RCC 7860 (cell line): ENCODE measurements at places on chromosomes 6 and 20.

DNA sequence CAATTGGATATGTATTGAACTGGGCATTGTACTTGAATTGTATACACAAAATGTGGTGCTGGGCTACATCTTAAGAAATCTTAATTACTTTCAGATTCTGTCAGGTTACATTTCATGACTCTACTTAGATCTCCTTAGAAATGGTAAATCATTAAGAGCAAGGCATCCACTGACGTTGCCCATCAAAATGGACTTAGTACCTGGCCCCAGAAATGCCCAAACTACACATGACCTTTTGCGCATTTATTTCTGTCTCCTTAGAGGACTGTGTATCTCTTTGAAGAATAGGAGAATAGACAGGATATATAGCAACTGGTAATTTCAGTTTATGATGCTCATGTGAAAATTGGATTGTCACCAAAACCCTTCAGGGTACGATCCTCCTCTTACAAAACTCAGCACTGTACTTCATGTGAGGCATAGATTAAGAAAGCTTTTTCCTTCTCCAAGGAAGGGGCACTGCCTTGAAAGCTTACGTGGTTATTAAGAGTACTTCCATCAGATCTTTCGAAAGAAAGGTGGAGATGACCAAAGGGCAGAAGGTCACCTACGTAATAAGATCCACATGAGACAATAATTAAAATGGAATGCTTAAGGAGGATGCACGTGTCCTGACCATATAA, 61.4 kb upstream of the BMP2 start:
- DNase-seq = no peak

GRCh38 chr6:69305456-69305855, 491.4 kb downstream of the LMBRD1 start:
- DNase-seq = no peak

DNA sequence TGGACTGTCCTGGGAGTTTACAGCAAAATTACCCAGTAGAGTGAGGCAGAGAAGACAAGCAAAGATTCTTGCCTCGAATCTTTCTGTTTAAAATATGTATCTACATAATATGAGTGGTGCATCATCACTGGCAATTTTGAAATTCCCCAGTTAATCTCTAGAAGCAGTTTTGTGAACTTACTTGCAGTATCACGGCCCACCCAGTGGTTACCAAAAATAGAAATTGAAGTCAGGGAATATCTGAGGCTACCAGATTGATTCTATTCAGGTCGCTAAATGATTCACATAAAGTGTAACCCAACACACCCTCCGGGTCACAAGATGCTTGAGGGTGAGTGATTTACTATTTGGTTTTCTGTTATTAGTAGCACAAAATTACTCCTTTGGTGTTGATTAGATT, 111.9 kb downstream of the PPP1R14C start:
- DNase-seq = no peak

DNA sequence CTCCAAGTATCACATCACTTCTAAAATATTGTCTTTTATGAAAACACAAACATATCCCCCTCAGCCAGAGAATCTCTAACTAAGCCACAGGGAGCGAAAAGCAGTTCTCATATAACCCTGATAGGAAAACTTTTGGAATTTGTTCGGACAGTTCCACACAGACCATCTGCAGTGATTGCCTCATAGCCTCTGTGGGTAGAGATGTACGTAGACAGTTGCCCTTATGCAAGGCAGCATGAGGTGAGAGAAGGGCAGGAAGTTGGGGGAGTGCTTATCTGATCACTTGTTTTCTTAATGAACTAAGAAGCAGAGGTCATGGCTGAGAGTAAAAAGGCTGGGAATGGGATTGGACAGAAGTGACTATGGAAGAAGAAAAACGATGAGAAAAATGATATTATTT, 39.6 kb downstream of the SLC23A2 start:
- DNase-seq = no peak

- DNase-seq = peak; percentile 80
Measured at GRCh38 chr6:162621246-162621645, 106.3 kb downstream of the PRKN start.

DNA sequence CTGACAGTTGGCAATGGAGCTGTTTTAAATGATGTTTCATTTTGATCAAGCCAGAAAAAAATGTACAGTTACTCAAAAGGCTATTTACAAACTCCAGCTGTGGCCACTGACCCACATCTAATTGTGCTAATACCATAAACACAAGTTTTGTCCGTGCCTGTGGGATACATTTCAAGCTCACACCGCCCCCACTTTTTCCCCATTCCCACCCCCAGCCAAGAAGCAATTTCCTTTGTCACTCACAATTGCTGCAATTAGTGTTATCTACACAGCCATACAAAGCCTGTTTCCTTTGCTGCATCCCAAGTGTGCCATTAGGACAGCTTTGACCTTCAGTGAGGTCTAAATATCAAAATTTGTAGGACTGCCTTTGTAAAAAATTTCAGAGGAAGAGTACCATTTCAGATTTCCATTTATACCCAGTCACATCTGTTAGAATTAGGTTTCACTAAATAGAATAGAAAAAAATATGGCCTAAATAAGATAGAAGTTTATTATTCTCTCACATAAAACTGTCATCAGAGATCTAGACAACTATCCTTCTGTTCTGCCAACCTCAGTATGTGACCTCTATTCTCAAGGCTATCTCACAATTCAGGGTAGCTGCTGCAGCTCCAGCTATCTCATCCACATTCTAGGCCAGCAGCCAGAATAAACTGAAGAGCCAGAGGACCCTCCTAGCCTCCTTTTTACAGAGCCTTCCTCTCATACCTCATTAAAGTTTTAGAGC, 202.6 kb downstream of the NFATC2 start:
- no peak for DNase-seq

GRCh38 chr6:155088856-155089255, 93.7 kb downstream of the TIAM2 start:
- DNase-seq = peak; percentile 37

- DNase-seq = no peak
Measured at GRCh38 chr6:47203266-47203937, 106.3 kb downstream of the TNFRSF21 start.

DNA sequence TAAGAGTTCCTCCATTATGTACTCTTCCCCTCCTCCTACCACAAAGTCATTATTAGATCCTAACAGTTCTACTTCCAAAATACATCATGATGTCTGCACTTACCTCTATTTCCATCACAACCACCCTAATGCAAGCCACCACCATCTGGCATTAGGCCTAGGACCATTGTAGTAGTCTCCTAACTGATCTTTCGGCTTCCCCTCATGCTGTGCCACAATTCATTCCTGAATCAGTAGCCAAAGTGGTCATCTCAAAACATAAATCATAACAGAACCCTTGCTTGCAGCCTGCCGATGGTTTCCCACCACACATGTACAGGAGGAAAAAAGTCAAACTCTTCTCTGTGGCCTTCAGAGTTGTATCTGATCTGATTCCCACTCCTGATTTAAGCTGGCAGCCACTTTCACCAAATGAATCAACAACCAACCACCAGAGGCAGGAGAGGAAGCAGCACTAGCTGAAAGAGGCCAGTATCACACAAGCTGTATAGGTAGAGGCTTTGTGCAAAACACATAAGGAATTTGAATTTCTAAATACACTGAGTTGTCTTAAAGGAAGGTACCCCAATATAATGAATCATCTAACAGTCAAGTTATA, 26.1 kb downstream of the FAM184A start:
- DNase-seq = no peak

DNA sequence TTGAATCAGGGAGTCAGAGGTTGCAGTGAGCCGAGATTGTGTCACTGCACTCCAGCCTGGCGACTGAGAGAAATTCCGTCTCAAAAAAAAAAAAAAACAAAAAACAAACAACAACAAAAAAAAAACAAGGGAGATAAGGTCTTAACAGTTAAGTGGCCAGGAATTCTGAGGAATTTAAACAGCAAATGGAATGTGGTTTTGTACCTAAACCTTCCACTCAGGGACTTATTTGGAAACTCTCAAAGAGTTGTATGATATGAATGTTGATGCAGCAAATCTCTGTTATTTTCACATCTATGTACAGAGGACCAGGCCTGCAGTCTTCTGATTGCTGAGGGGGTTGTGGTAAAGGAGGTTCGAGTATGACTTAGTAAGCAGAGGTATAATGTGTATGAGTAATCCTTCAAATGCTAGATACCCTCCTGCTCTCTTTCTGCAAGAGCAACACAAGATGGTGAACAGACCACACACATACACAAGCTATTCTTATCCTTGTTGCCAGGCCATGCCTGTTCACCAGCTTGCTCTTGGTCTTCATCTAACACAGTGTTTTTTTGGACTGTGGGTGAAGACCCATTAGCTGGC, 174.9 kb upstream of the SCGN start:
- peak; percentile 81 for DNase-seq

GRCh38 chr6:112007254-112007653, 46.6 kb upstream of the CCN6 start:
- DNase-seq = no peak
